Uterine smooth muscle cell (primary cell): ENCODE measurements at places on chromosomes 13 and 19. TPM values are rescaled to one million over a fixed set of nuclear protein-coding genes. Genes with fewer than 3 reads are reported as not detected.

SKA3 gene
- total RNA-seq: 9.7 and 10.1 TPM in 2 replicates

ZNF667 gene
- total RNA-seq: 1.8 and 5.5 TPM in 2 replicates

BEST2 gene
- total RNA-seq: 0.25 TPM in 1 of 2 replicates, not detected in the other

TMEM38A gene
- 0.77 and 1.4 TPM in 2 replicates for total RNA-seq

PLK5 gene
- not detected in 2 replicates for total RNA-seq

SF3A2 gene
- total RNA-seq: 31.4 and 40.7 TPM in 2 replicates

CBY2 gene
- total RNA-seq: not detected in 2 replicates

PSG6 gene
- total RNA-seq: 0.11 TPM in 1 of 2 replicates, not detected in the other

ZGLP1 gene
- 0.22 and 0.87 TPM in 2 replicates for total RNA-seq

ZNF541 gene
- 0.12 and 0.44 TPM in 2 replicates for total RNA-seq

DAND5 gene
- total RNA-seq: 0.12 TPM in 1 of 2 replicates, not detected in the other

LGI4 gene
- total RNA-seq: under 0.01 and 0.25 TPM in 2 replicates

FAM216B gene
- not detected in 2 replicates for total RNA-seq

ZNF816 gene
- 8.0 and 13.6 TPM in 2 replicates for total RNA-seq

KCNRG gene
- total RNA-seq: 3.0 and 3.4 TPM in 2 replicates

ZFP30 gene
- total RNA-seq: 19.4 and 22.1 TPM in 2 replicates

ODAD3 gene
- 0.22 and 0.37 TPM in 2 replicates for total RNA-seq

NAXD gene
- total RNA-seq: 21.5 and 24.2 TPM in 2 replicates

YJEFN3 gene
- total RNA-seq: 1.00 and 1.2 TPM in 2 replicates

PRR19 gene
- 0.37 and 0.55 TPM in 2 replicates for total RNA-seq

ZNF91 gene
- 11.3 and 18.6 TPM in 2 replicates for total RNA-seq

MYO16 gene
- under 0.01 TPM in 1 of 2 replicates, not detected in the other for total RNA-seq

TTC9B gene
- not detected in 2 replicates for total RNA-seq

PGLYRP2 gene
- total RNA-seq: not detected in 2 replicates

OLFM2 gene
- total RNA-seq: 0.11 and 1.4 TPM in 2 replicates

ZNF132 gene
- 9.2 and 10.6 TPM in 2 replicates for total RNA-seq

ZNF175 gene
- 6.9 and 7.6 TPM in 2 replicates for total RNA-seq

KASH5 gene
- total RNA-seq: not detected in 2 replicates

ANKRD27 gene
- total RNA-seq: 44.9 and 52.6 TPM in 2 replicates

KLHL1 gene
- not detected in 2 replicates for total RNA-seq

OR7A10 gene
- total RNA-seq: not detected in 2 replicates

ZNF432 gene
- 10.3 and 11.4 TPM in 2 replicates for total RNA-seq

RETN gene
- total RNA-seq: not detected in 2 replicates

TNNI3 gene
- not detected in 2 replicates for total RNA-seq

MAMSTR gene
- total RNA-seq: 1.1 and 1.2 TPM in 2 replicates

NKG7 gene
- not detected in 2 replicates for total RNA-seq
